Activated CD4-positive, alpha-beta T cell treated with anti-CD3 and anti-CD28 coated beads for 1 hour (primary cell): ENCODE measurements at places on chromosomes 3 and 15.

DNA sequence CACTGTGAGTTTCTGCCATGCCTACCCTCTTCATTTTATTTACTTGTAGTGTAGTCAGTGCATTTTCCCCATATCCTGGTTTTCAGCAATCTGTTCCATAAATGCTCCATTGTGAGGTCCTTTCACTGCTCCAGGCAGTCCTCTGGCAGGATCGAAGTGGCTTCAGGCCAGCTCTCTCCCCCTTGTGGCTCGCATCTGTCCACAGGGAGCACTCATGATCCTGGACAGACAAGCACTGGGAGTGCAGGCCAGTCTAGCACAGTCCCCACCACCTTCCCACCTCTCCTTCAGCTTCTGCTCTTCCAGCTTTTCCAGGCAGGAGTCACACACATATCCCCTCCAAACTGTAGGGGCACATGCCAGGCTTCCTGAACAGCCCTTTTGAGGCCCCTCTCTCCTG, 173.6 kb downstream of the PPM1L start:
- DNase-seq = no peak

- DNase-seq = no peak
Measured at GRCh38 chr15:77097248-77097721, 26.4 kb upstream of the TSPAN3 start.

DNA sequence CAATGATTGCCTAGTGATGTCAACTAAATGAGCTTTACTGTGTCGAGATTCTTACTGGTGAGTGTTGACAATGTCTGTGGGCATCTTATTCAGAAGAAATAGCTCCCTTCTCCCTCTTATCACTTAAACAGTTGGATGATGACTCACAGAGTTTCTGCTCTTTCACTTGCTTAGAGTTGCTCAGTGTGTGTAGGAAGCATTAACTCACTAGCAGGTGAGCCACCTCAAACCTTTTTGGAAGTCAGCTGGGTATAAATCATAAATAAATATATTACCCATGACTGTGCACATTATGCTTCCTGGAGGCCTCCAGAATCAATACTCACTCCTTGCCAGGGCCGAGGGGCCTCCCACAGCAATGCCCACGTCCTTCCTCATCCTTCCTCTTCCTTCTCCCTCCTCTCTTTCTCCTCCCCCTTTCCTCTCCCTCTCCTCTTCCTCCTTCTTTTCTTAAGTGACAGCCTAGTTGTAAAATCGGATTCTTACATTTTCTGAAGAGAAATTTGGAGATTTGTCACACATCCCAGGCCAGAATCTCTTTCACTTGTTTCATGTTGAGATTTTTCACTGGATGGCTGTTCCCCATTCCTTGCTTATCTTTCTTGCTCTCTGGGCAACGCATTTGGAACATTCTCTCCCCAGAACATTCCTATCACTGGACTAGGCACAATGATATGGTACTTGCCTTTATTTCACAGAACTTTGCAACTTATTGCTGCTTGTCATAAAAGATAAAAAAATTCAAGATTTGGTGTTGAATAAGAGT, 17.5 kb downstream of the SHC4 start:
- DNase-seq = no peak

- DNase-seq = no peak
Measured at GRCh38 chr3:190380184-190380583, 7.8 kb upstream of the CLDN16 start.

DNA sequence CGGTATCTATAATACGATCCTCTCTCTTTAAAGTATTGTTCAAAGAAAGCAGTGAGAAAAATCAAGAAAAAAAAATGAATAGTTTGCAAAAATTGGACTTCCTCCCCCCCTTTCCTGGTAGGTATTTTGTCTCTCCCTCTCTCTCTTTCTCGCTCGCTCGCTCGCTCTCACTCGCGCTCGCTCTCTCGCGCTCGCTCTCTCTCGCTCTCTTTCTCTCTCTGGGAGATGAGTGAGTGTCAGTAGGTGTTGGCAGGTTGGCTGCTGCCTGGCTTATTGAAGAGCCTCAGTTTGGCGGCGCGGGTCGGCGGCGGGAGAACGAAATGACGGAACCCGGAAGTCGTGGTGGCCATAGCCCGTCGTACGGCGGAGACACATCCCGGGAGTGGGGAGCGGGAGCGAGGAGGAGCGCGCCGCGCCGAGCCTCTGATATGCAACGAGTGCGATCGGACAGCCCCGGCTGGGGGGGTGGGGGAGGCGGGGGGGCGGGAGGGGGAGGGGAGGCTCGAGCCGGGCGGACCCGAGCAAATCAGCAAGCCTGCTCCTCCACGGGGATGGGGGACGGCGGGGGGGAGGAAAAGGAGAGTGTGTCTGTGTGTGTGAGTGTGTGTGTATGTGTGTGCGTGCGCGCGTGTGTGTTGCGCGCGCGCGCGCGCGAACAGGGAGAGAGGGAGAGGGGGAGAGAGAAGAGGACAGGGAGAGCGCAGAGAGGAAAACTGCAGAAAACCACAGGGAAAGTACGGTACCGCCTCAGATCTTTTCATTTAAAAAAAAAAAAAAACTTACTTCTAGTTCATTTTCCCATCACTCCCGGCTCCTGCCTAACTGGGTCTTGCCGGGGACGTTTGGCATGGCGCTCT, at the start of gene MEIS2:
Gene MEIS2 (minus strand): TSS at position 441 of the 857 bp plus-strand sequence. CDS start 1,083 bp downstream, outside the sequence.
- DNase-seq = no peak

GRCh38 chr15:63884953-63885352, 51.2 kb upstream of the HERC1 start:
- DNase-seq = no peak

DNA sequence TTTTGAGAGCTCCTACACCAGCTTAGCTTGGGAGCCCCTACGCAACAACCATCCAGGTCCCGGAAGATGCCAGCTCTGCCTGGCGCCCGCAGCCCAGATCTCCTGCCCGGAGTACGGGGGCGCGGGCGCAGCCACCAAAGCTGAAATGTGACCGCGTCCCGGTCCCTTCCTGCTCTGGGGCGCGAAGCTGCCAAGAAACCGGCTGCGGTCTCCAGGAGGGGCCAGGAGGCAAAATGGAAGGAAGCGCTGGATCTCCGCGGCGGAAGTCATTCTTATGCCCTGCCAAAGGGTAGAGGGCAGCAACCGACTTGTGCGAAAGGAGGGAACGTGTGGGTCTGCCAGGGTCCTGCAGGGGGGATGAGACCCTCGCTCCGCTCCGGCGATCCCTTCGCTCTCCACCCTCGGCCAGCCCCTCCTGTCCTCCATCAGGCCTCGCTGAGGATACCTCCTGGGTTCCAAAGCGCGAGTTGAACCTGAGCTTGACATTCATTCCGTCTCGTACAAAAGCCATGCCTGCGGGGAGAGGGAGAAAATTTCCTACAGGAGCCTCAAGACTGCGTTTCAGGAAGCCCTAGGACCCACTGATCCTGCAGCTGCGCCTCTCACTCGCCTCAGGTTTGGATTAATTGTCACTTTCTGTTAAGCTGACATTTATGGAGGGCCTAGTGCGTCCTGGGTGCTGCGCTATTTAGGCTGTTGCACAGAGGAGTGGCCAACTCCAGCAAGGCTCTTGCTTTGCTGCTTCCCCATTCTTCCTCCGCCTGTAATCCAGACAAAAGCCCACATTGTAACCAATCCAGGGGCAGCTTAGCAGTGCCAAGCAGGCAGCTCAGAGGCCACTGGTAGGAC, 98.3 kb upstream of the VGLL3 start:
- DNase-seq = no peak

- no peak for DNase-seq
Measured at GRCh38 chr3:188316021-188316722, 162.2 kb downstream of the LPP start.

- DNase-seq = no peak
Measured at GRCh38 chr3:174325834-174326700, 533.1 kb upstream of the NAALADL2 start.

DNA sequence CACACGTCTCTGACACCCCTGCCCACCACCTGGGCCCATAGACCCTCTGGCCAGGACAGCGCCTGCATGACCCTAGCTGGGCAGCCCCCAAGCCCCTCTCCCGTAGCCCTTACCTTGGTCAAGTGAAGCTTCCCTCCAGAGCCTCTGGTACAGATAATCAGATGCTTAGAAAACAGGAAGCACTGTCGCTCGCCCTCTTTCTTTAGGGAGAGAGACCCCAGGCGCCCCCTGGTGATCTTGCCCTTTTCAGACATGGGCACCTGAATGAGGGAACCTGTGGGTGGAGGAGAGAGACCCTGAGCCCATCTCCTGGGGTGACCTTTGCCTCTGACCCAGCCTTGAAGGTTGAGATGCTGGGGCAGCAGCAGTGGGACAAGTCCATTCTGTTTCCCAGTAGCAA, 65.4 kb downstream of the RASGRF1 start:
- DNase-seq = no peak

DNA sequence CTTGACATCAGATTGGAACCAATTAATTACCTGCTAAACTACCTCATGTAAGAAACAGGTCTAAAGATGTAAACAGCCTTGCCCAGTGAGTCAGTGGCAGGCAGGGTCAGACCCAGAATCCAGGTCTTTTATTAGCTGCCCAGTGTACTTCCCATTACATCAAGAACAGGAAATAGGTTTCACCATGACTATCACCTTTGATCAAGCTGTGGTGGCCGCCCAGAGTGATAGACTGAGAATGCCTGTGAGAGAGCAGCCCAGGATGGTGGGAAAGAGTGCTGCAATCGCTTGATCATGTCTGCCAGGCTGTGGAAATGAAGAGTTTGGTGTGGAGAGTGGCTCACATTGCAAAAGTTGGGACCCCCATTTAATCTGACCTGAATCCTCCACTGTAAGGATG, 61.3 kb upstream of the PIAS1 start:
- no peak for DNase-seq

DNA sequence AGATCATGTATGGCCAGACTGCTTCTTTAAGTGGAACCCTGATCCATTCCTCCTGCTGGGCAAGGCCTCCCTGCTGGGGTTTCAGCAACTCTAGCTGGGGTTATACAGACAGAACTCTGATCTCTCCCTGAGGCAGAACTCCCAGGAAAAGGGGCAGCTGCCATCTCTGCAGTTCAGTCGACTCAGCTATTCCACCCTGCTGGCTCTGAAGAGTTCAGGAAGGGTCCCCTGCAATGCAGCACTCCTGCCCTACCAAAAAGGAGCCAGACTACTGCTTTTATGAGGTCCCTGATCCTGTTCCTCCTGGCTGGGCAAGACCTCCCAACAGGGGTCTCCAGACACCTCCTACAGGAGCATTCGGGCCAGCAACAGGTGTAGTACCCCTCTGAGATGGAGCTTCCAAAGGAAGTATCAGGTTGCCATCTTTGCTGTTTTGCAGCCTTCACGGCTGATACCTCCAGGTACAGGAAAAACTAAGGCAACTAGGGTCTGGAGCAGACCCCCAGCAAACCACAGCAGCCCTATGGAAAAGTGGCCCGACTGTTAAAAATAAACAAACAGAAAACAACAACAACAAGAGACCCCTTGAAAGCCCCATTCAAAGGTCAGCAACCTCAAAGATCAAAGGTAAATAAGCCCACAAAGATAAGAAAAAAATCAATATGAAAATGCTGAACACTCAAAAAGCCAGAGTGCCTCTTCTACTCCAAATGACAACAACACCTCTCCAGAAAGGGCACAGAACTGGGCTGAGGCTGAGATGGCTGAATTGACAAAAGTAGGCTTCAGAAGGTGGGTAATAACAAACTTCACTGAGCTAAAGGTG, 14.2 kb upstream of the CP start:
- DNase-seq = no peak

DNA sequence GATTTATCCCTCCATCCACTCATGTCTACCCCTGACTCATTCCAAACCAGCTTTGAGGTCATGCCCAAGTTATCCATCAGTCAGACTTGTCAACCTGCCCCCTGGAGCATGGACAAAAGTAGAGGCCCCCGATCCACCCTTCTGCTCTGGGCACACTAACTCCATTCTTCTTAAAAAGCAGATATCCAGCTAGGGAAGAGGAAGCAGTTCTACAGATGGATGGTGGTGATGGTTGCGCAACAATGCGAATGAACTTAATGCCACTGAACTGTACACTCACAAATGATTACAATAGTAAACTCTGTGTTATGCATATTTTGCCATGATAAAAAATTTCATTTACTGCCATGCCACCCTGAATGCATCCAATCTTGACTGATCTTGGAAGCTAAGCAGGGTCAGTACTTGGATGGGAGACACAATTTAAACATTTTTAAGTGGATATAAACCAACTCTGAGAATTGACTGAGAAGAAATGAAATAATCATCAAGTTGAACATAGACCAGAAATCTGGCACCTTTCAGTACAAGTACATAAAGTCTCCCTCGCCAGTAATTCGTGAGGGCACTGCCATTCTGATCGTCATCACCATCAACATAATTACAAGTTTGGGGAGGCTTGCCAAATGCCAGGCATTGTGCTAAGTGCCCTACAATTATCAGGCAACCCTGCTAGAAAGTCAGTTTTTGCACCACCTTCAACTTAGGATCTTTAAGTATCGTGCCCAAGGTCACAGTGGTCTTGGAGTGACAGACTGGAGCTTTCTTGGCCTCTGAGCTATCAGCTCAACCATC, 124.8 kb downstream of the ATP10A start:
- no peak for DNase-seq

- DNase-seq = no peak
Measured at GRCh38 chr15:89912674-89913396, at the start of gene ARPIN. Gene ARPIN (minus strand): TSS chr15:89912952. CDS start chr15:89912835, 117 bp downstream.

GRCh38 chr3:160784853-160785252, 28.8 kb downstream of the PPM1L start:
- no peak for DNase-seq

- no peak for DNase-seq
Measured at GRCh38 chr3:170270282-170270881, 48.2 kb downstream of the PRKCI start.

DNA sequence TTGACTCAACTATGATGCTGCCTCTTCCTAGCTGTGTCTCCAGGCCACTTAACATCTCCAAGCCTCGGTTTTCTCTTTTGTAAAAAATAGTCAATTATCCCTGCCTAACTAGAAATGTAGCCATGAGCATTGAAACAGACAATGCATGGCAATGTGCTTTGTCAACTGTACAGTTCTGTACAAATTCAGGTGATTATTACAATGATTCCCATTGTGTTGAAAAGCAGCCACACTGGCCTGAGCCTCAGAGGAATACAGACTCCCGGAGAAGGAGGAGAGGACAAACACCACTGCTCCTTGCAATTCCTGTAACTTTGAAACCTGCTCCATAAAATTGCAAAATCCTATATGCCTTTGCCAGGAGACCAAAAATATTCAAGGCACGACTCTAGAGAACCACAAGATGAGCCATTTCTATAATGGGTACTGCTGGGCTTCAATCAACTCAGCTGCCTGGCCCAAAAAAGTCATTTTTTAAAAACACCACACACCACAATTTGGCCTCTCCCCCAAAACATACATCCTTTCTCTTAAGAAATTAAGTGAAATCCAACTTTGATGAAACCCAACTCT, 28.6 kb downstream of the DAPK2 start:
- no peak for DNase-seq
